ENCODE measurements at places on chromosomes 13 and 19.

- peak; percentile 56 for DNase-seq
These were observed 6.4 kb upstream of the RASL11A start for GRCh38 chr13:27264181-27264580.

GRCh38 chr13:20121159-20121525 is 39.7 kb downstream of the GJA3 start:
- no peak for DNase-seq

DNA sequence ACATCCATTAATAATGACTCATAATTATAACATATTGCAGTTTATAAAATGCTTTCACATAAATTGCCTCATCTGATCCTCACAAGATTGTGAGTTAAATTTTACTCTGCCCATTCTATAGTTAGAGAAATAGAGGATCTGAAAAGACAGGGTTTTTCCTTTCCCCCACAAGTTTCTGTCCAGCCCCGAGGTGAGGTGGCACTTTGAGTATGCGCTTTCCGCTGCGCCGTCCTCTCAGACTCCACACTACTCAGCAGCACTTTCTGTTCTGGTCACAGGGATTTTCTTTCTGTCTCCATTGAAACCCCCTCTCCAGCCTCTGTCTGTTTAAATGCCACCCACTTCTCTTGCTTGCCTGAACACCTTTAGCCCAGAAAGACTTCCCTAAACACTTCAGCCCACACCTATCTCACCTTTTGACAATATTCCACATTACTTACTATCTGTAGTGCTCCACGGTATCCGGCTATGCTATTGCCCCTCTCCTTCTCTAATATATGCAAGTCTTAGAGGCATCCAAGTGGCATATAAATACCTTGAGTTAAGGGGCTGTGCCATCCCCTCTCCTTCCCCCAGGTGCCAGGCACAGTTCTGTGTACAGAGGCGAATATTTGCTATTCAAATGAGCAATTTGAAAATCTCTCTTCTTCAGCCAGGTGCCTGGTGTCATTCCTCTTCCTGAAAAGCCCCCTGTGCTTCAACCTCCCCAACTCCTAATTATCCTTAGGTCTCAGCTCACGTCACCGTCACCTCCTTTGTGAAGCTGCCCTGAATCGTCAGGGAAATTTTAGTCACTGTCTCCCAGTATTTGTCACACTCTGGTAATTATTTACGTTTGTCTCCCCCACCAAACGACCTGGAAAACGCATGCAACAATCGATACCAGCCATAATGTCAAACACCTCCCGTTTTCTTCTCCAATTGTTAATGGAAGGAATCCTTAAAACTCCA is 268.7 kb downstream of the NHLRC3 start:
- DNase-seq = no peak

GRCh38 chr13:37326334-37326733 is 220.9 kb upstream of the CSNK1A1L start:
- DNase-seq = no peak

DNA sequence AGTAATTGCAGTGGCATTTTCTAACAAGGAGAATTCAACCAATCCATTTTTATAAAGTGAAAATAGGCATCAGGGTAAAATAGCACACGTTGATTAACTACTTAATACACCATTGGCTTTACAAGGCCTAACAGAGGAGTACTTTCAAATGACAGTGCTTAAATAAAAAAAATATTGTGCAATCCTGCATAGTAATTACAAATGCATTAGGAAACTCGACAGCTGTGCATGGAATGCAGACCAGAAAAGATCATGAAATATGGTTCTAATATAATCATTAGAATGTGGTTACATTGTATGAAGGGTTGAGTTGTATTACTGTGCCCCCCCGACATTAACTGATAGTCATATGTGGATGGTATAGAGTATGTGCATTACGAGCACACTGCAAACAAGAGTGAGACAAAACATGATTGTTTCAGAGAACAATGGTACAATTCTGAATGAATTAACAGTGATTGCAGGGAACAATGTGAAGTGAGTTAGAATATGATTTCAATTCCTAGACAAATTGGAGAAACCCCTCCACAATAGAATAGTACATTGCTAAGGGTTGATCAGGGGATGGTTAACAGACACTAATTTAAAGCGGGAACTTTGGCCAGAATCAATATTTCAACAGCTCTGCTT is 270.6 kb downstream of the GPC5 start:
- DNase-seq = no peak

DNA sequence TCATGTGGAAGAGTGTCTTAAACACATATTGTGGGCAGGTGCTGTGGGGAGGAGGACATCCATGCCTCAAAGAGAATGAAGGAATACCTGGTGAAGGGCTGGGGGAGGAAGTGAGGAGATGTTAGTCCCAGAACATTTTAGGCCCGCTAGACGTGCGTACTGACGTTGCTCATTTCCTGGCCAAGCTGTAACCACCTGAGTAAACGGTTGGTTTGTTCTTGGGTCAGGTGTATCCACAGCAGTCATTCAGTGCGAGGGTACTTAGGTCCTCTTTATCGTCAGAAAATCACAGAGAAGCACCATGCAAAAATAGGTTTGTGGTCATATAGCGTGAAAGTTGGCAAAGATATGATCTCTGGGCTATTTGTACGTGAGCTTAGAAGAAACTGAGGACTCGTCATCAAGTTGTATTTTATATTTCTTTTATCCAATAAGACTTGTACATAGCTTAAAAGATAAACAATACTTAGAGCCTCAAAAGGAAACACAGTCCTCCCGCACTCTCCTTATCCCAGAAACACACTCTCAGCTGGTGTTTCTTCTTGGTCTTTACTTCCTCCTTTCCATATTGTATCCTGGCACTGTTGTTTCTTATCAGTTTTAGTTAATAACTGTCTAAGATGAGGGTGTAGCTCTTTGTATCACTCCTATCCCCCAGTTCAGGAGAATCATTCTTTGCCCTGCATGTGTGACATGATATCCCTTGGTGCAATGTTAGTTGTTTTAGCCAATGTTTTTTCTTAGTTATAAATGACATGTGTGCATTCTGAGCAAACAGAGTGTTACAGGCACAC is 52.0 kb downstream of the ARHGEF7 start:
- no peak for DNase-seq

- DNase-seq = no peak
These were observed 141.6 kb downstream of the TM9SF2 start for GRCh38 chr13:99642841-99643240.

GRCh38 chr13:113514847-113515246 is 24.3 kb upstream of the DCUN1D2 start:
- no peak for DNase-seq

- DNase-seq = no peak
These were observed 51.1 kb downstream of the GARRE1 start for GRCh38 chr19:34305221-34306083.
